CD4-positive, alpha-beta memory T cell (primary cell): ENCODE measurements at places on chromosomes 2 and 18. TPM values are rescaled to one million over a fixed set of nuclear protein-coding genes. Genes with fewer than 3 reads are reported as not detected.

POTEI gene
- total RNA-seq: not detected

NOL4 gene
- not detected for total RNA-seq

EML4 gene
- 172 TPM for total RNA-seq

AQP12A gene
- total RNA-seq: not detected

SERPINB3 gene
- total RNA-seq: not detected

SERPINB11 gene
- total RNA-seq: not detected

LYPD1 gene
- total RNA-seq: not detected

GPR55 gene
- 8.1 TPM for total RNA-seq

KIF1A gene
- total RNA-seq: not detected

TWSG1 gene
- 6.0 TPM for total RNA-seq

SOX11 gene
- total RNA-seq: not detected

PLGLB2 gene
- total RNA-seq: 6.9 TPM

M1AP gene
- not detected for total RNA-seq

ATP8B1 gene
- total RNA-seq: not detected

NDC80 gene
- total RNA-seq: 3.8 TPM

LBX2 gene
- total RNA-seq: not detected

FAM237A gene
- total RNA-seq: not detected

MAP4K3 gene
- total RNA-seq: 18.1 TPM

MYCN gene
- total RNA-seq: not detected

FN1 gene
- not detected for total RNA-seq
